Fibroblast of skin of right quadriceps (primary cell): ENCODE measurements at places on chromosomes 16 and 17.
A peak's percentile ranks its signal among the peaks of the same experiment; 100 is the strongest.

GRCh38 chr17:60604686-60605334 lies 4.8 kb downstream of the PPM1D start:
- DNase-seq = peak; percentile 55

DNA sequence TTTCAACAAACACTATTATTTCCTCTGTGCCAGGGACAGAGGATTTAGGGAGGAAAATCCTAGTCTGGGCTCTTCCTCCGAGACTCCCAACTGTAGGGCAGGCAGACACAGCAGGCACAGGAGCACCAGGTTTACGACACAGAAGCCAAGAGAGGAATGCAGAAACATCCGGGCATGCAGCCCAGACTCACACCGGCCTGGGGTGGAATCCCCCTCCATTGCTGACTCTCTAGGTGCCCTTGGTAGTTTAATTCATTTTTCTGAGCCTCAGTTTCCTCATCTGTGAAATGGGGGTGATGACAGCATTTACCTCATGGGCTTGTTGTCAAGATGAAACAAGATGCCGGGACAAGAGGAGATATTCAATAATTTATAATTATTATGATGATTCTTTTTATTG lies 14.9 kb downstream of the CA4 start:
- no peak for DNase-seq

DNA sequence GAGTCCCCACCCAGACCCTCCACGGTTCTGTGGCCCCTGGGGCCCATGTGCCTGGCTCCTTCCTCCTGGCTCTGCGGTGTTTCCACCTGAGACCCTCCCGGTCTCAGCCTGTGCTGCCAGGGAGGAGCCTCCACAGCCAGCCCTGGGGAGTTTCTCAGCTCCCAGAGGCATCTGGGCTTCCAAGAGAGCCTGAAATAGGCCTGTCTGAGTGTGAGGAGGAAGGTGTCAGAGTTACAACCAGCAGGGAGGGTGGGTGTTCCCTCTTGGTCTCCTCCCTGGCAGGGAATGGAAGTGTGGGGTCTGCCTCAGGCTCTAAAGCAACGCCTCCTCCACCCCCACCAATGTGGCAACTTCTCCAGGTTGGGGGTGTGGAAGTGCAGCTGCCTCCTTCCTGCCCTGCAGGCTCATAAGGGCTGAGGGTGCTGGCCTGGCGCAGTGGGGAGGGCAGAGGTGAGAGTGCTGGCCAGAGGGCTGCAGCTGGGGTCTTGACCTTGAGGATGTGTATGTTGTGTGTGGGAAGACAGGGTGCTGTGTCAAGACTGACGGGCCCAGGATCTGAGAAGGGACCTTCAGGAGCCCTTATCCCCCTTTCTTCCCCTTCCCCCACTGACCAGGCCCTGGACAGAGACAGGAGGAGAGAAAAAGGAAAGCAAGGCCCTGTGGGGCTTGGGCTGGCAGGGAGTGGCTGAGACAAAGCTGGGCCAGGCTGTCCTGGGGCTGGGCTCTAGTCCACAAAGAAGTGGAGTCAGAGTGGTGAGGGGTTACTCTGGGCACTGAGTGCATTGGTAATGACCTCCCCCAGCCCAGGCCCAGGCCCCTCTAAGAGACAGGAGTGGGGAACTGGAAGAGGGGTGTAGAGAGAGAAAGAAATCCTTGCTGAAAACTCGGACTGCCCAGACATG lies 2.4 kb downstream of the CYGB start:
- no peak for DNase-seq

DNA sequence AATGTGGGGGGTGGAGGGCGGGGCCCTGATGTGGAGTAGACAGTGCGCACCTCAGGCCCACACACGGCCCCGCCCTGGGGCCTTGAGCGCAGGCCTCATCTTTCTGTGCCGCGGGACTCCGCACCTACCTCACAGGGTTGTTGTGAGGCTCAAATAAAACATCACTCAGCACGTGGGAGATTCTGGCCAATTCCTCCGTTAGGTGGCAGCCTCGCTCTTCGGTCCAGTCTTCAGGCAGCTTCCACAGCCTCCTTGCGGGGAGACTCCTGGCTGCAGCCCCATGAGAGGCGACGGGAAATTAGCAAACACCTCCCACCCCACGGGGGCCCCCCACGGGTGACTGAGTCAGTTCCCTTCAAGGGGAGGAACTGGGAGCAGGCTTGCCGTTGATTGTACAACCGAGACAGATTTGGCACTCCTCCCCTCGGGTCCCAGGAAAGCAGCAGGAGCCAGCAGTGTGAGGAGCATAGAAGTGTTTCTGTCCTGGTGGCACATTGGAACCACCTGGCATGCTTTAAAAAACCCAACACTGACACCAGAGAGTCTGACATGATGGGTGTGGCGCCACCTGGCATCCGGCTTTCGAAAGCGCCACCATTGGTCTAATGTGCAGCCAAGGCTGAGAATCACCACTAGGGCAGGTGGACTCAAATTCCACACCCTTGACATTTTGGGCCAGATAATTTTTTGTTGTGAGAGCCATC lies 7.6 kb downstream of the MRM1 start:
- DNase-seq = peak; percentile 58

DNA sequence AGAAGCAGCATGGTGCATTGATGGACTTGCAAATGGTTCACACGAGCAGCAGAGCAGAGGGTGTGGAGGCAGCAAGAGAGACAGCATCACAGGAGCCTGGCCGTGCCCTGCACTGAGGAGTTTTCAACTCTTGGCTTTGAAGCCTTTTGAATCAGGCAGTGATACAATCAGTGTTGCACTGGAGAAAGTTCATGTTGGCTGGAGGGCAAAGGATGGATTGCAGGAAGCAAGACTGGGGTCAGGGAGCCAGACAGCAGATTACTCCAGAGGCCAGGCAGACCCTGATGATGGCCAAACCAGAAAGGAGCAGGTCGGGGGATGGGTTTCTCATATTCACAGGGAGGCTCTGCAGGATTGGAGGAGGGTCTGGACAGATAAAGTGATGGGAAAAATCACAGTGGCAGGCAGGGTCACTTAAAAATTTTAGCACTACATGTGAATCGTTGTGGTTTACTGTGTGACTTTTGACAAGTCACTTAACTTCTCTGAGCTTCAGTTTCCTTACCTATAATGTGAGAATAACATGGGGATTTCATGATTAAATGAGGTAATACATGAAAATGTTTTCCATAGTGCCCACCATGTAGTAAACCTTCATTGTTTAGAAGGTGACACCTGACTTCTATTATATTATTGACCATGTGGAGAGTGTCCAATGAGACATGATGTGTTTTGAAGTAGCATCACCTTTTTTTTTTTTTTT lies 125.3 kb downstream of the SALL1 start:
- DNase-seq = no peak

DNA sequence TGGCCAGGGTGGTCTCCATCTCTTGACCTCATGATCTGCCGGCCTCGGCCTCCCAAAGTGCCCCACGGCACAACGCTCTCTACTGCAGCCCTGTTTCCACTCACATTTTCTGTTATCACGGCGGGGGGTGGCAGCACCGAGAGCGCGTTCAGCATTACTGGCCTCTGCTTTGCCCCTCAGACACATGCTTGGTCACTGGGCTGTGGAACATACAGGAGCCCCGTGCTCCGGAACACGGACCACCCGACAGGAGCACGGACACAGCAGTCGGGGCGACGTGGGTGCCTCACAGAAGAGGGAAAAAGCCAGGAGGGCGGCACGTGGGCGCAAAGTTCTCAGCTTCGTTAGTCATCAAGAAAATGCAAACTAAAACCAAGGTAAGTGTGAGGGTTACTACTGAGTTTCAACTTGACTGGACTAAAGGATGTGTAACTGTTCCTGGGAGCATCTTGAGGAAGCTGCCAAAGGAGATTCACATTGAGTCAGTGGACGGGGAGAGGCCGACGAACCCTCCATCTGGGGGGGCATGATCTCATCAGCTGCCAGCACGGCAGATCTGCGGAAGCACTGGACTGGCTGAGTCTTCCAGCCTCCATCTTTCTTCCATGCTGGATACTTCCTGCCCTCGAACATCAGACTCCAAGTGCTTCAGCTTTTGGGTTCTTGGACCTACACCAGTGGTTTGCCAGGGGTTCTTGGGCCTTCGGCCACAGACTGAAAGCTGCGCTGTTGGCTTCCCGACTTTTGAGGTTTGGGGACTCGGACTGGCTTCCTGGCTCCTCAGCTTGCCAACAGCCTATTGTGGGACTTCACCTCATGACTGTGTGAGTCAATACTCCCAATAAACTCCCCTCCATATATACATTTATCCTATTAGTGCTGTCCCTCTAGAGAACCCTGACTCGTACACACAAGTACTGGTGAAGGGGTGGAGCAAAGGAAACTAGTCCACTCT lies 106.8 kb downstream of the ZNF778 start:
- DNase-seq = peak; percentile 73

- no peak for DNase-seq
Measured at GRCh38 chr17:66950325-66950724, 14.2 kb upstream of the CACNG4 start.

- no peak for DNase-seq
Measured at GRCh38 chr16:71565812-71566700, 10.8 kb downstream of the TAT start.

- DNase-seq = peak; percentile 93
Measured at GRCh38 chr16:56294579-56294978, 103.3 kb downstream of the GNAO1 start.

- DNase-seq = no peak
Measured at GRCh38 chr17:14460516-14461226, 159.8 kb downstream of the HS3ST3B1 start.

- no peak for DNase-seq
Measured at GRCh38 chr17:2608350-2608913, 15.0 kb downstream of the PAFAH1B1 start.

- DNase-seq = no peak
Measured at GRCh38 chr17:19579867-19580565, 46.4 kb downstream of the SLC47A1 start.

DNA sequence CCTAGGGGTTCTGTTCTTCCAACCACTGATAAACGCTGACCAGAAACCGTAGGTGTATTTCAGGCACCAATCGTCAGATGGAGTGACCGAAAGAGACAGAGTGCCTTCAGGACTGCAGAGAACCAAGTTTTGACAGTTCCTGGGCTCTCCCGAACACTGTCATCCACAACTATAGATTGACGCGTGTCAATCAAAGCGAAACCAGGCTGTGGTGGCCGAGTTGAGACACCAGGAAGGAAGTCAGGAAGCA lies 11.9 kb upstream of the AURKB start:
- DNase-seq = no peak

- no peak for DNase-seq
Measured at GRCh38 chr17:78532311-78532710, 44.9 kb downstream of the DNAH17 start.

- no peak for DNase-seq
Measured at GRCh38 chr17:37614823-37615222, 5.6 kb upstream of the SYNRG start.

- DNase-seq = peak; percentile 95
Measured at GRCh38 chr16:86396901-86397311, 113.4 kb upstream of the FOXF1 start.

DNA sequence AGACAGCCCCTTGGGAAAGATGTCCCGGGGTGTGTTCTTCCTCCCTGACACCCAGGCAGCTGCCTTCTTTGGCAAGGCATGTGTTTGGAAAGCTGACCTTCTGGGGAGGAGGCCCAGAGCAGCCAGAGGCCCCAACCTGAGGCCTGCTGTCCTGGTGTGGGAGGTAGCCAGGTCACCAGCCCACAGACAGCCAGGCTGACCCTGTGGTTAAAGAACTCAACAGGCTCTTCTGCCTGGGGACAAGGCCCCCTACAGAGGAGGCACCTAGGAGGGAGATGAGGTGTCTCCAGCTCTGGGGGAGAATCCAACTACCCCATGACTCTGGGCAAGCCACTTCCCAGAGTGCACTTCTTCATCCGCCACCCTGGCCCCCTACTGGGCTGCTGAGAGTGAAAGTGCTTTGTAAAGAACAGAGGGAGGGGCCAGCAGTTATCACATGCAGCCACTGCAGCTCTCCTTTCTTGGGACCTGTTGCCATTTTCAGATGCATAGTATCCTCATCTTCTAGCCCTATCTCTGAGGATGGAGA lies 13.1 kb upstream of the SREBF1 start:
- peak; percentile 42 for DNase-seq

DNA sequence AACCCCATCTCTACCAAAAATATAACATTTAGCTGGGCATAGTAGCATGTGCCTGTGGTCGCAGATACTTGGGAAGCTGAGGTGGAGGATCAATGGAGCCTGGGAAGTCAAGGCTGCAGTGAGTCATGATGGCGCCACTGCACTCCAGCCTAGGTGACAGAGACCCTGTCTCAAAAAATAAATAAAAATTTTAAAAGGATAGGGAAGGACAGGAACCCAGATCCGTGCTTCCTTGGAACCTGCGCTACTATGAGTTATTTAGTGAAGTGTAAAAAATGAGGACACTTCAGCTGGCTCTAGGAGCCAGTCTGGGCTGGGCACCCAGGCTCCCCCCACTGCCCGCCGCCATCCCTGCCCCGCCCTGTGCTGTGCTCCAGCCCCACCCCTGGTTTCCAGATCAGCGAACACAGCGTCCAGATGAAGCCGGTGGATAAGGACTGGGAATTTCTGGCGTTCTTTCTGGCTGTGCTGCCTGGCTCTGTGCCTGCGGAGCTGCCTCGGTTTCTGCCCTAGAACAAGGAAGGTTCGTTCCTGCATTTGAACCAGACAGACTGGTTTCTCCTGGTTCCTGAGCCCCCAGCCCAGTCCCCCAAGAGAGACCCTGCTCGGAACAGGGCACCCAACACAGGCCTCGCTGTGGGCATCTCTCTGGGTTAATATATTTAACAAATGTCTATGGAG lies 18.5 kb downstream of the PLLP start:
- no peak for DNase-seq

DNA sequence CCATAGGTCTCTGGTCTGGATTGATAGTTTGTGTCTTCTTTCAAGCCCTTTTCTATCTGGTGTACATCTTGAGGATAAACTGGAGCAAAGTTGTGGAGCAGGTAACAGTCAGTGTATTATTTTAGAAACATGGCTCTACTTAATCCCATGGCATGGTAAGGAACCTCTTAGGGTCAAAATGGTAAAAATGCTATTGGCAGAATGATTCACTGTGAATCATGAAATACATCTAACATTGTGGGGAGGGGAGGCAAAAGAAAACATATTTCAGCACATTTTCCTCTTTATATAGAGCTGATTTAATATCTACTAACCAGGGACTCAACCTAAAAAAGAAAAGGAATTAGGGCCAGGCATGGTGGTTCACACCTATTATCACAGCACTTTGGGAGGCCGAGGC lies 17.9 kb upstream of the ALDH3A2 start:
- DNase-seq = no peak

DNA sequence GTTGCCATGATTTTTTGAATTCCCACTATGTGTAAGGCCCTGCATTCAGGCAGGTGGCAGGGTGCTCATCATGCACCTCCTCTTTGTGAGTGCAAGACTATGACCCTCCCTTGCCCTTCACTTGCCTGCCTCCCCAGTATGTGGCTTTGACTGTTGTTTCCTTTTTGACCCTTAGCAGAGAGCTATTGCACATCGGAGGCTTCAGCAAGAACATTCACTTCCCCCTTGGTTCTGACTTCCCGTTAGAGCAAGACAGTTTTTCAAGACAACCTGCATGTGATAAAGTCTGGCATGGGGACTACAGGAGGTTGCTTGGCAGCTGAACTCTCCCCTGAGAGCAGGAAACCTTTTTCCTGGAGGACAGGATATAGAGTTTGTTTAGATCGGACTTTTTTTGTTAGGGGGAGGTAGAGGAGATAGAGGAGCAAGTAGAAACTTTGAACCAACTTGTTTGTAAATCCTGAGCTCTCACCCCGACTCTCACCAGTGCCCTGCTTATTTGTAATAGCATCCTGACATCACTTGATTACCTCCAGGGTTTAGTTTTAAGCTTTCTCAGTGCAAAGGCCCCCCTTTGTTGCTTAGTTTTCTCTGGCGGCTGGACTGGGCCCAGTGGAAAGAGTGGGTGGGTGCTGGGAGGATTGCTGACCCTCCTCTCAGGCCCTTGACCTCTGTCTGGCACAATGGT lies 34.3 kb downstream of the LIMD2 start:
- DNase-seq = no peak
